ENCODE measurements at places on chromosomes 12 and 14.

GRCh38 chr14:57816568-57817284 is 49.2 kb downstream of the SLC35F4 start:
- DNase-seq = no peak

GRCh38 chr12:118299791-118300460 is 72.8 kb downstream of the TAOK3 start:
- DNase-seq = no peak

DNA sequence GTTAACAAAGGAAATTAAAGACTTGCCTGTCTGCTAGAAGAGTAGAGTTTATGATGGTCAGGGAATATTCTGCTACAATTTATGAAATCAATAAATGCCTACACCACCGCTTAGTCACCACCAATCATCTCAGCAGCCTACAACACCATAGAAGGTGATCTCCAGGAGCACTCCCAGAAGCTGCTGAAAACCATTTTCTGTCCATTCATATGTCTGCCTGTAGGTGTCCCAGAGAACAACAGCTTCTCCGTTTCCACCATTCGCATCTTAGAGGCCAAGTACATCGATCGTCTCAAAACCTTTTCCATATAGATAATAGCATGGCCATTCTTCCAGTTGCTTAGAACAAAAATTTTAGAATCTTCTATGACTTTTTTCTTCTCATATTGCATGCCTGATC is 303.4 kb downstream of the KCNC2 start:
- no peak for DNase-seq

DNA sequence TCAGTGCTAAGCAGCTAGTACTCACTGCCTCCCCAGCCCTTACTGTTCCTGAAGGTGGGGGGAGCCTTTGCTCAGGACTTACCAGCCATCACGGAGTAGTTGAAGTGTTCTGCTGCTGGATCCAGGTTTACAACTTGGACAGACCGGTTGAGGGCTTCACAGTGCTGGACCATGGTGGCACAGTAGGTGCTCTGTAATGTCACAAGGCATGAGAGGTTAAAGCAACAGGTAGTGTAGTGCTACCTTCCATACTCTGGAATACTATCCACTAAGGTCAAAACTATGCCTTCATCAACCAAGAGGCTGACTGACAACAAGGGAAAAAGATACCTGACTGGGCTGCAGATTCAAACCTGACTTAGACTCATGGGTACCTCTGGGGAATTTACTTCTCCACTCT is 3.0 kb downstream of the GPN3 start:
- DNase-seq = no peak

DNA sequence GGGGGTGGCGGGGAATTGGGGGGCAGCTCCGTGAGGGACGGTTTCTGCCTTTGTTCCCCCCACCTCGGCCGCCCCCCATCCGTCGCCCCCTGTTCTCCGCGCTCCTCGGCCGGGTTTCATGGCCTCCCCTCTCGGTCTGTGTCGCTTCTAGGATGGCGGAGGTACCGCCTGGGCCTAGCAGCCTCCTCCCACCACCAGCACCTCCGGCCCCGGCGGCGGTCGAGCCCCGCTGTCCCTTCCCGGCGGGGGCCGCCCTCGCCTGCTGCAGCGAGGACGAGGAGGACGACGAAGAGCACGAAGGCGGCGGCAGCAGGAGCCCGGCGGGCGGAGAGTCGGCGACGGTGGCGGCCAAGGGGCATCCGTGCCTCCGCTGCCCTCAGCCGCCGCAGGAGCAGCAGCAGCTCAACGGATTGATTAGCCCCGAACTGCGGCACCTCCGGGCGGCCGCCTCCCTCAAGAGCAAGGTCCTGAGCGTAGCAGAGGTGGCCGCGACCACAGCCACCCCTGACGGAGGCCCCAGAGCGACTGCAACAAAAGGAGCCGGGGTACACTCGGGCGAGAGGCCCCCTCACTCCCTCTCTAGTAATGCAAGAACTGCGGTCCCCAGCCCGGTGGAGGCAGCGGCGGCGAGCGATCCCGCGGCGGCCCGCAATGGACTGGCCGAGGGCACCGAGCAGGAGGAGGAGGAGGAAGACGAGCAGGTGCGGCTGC is 575 bp downstream of the NAA30 start:
- DNase-seq = peak; percentile 92

- peak; percentile 6 for DNase-seq
Measured at GRCh38 chr14:78710963-78711362, 540.8 kb downstream of the NRXN3 start.

DNA sequence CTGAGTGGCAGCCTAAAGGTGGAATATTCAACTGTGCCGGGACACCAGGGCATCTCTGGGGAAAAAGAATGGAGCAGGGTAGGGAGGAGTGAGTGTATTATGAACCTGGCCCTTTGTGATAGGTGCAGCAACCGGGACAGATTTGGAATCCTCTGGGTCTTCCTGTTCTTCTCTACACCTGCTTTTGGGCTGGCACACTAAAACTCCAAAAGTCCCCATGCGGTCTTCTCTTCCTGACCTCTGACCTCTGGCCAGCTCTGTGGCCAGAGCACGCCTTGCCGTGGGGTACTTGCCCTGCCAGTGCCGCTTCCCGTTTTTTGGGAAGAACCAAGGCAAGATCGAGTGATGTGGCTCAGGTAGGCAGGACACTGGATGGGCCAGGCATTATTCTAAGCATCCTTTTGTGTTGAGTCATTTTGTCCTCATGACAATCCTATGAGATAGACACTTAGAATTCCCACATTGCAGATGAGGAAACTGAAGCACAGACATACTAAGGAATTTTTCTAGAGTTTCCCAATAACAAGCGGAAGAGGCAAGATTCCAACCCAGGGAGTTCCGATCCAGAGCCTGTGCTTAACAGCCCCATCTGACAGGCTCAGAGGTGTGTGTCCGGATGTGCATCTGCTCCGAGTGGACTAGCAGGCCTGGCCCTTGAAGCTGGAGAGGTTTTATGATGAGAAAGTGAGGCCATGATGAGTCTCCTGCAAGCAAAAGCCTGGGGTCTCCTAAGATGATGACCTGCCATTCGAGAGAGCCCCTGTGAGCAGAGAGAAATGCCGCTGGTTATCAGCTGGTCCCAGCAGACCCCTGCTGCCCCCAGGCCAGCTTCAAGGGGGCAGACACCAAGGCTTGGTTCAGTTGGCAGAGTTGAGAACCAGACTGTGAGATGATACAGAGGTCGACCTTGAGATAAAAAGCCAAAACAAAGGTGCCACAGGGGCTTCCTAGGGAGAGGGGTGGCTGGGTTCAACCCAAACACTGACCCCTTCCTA is 67.9 kb upstream of the ESRRB start:
- DNase-seq = no peak

GRCh38 chr14:76123426-76124225 is 28.1 kb upstream of the GPATCH2L start:
- no peak for DNase-seq

DNA sequence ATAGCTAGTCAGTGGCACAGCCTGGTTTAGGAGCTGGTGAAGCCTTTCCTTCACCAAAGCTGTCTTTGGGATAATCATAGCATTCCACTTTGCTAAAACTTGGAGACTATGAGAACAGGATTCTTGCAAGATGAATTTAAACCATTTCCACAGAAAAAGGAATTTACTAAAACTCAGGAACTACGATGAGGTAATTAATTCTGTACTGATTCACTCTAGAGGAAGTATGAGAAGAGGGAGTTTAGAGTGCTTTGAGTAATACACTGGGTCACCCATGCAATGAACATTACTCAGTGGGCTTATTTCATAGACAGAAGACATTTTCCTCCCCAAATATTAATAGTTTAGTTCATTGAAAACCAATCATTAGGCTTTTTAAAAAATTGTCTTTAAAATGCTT is 73.0 kb downstream of the RMST start:
- DNase-seq = no peak

- DNase-seq = no peak
Measured at GRCh38 chr12:123655420-123655819, 15.5 kb upstream of the TCTN2 start.

DNA sequence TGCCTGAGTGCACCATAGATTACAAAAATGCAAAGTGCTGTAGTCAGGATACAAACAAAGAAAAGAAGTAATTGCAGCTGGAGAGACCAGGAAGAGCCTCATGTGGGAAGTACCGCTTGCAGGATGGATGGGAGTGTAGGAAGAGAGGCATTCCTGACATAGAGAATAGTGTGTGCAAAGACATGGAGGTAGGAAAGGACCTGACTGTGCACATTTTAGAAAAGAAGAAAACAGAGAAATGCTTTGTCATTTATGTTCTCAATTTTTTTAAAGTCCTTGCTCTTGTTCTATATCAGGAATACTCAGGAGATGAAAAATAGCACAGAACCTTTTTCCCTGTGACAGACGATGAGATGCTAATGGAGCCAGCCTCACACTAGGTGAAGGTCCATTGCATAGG is 358.7 kb upstream of the TMPO start:
- no peak for DNase-seq

DNA sequence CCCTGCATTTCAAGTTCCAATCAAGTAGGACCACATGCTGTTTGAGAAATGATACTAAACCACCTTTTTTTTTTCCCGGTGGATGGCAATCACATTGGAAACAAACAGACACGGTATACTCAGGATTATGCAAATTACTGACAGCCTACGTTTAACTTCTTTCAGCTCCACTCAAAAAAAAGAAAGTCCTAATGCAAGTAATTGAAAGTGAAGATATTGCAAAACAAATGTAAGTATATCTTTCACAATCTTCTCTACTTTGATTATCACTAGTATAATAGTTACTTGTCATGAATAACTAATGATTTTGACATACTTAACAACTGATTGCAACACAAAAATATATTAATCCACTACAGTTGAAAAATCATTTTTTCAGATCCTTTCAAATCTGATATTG is 2.6 kb upstream of the OSBPL8 start:
- DNase-seq = no peak

- DNase-seq = no peak
Measured at GRCh38 chr12:80837342-80837978, 100.3 kb downstream of the LIN7A start.

DNA sequence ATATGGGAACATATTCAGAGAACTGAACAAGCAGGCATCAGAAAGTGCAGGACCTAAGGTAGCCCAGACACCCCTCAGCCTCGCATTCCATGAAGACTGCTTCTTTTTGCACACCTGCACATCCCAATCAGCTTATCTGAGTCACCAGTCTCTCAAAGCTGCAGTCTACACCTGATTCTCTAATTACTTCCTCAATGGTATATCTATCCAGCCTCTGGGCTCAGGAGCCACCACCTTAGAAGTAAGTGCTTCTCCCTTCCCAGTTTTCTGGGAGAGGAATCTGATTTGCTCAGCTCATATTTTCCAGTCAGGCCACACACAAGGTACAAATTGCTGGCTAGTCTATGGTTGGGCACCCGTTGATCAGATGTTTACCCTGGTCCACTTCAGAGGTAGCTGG is 21.7 kb downstream of the TC2N start:
- no peak for DNase-seq

DNA sequence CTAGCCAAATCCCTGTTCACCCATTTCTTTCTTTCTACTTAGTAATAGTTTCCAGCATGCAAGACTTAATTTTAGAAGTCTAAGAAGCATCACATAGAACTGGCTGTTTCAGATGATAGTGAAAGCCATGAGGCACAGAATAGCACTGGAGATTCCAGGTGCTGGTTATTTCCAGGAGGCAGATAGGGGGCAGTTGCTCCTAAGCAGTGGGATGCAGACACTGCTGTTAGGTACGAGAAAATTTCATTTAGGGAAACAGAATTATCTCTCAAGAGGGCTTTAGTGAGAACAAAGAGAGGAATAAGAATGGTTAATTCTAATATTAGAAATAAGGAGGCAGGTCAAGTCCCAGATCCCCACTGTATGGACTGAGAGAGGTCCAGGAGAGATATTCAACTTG is 3.6 kb upstream of the MDGA2 start:
- DNase-seq = no peak

DNA sequence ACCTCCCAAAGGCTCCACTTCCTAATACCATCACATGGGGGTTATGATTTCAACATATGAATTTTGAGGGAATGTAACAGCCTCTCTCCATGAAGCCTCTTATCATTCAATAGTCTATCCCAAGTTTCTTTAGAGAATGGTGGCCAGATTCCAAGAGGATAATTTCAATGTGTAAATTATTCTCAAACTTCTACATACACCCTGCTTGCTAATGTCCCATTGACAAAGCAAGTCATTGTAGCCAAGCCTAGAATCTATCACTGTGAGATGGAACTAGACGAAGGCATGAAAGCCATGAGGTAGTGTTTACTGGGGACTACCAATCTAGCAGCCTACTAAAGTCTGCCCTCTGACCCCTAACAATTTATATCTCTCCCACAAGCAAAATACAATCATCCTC is 3.8 kb downstream of the INHBC start:
- no peak for DNase-seq

DNA sequence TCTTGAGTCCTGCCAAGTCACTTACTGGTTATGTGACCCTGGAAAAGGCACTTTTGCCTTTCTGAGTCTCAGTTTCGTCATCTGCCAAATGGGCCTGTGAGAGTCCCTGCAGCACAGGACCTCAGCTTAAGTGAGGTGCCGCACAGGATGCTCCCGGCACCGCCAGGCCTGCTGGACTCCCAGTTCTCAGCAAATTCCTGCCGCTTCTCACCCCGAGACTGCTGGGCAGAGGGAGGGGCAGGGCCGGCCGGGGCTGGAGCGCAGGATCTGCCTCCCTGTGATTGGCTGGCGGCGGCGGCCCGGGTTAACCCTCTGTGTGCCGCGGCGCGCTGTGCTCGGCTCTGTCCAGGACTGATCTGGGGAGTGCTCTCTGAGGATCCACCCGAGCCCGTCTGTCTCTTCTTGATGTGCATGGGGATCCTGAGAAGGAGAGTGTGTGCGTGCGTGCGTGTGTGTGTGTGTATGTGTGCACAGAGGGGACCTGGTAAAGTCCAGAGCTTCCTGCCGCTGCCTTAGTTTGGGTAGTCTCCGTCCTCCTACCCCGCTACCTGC is 8.6 kb downstream of the SETD1B start:
- DNase-seq = peak; percentile 88

DNA sequence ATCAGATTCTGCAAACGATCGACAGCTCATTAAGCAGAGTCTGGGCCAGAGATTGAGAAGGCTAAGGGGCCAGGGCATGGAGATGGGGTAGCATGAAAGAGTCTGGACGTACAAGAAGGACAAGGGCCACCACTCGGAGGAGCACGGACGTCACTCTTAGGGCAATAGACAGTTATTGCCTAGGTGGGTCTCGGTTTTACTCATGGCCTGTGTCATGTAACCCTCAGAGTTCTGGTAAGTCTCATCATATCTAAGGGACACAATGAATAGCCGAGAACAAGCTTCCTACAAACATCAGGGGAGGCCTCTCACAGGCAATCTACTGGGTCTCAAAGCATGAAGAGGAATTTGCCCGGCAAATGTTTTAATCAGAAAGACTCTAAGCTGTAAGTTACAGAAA is 30.4 kb upstream of the ITPK1 start:
- DNase-seq = no peak

GRCh38 chr14:92516966-92517506 is 3.5 kb downstream of the RIN3 start:
- no peak for DNase-seq

- DNase-seq = no peak
Measured at GRCh38 chr12:50901685-50902113, 50.6 kb upstream of the HIGD1C start.

DNA sequence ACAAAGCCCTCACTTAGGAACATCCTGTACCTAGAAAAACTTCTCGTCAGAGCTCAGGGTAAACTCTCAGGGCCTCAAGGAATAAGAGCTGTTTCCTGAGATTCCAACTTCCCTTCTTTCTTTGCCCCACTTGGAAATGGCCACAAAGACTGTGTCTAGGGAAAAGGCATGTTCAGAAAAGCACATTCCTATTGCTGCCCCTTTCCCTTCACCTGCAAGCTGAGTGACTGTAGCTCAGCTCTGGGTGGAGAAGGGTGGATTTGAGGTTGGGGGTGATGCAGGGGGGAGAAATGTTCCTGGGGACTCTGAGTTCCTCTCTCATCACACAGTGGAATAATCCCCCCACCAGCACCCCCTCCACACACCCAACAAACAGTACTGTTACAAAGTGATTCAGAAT is 6.8 kb downstream of the ENDOU start:
- no peak for DNase-seq
